ENCODE measurements at places on chromosomes 12 and 14.

DNA sequence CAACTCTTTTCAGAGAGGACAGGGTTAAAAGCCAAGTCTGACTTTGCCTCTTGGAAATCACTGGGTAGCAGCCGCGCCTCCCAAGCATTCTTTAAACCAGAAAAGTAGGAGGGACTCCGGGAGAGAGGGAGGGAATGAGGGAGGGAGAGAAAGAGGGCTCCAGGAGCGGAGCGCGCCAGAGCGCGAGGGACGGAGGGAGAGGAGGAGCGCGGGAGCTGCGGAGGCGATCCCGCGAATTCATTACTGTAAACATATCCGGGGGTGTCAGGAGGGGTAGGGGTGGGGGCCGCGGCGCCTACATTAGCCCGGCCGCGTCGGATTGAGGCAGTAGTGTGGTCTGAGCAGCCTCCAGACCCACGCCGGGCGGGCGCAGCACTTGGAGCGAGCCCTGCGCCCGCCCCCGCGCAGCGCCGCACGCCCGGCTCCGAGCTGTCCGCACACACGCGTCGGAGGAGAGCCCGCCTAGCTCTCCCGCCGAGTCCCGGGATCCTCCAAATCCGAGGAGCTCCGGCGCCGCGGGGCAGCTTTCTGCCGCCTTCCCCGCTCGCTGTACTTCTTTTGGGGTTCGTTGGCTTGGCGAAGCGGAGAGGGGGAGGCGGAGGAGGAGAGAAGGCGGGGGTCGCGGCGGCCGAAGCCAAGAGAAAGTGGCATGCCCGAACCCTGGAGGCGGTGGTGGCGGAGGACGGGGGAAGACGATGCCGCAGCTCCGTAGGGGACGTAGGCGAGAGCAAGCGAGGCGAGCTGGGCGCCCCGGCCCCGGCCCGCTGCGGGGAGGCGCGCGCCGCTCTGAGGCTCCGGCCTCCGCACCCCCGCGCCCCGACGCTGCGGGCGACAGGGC is 3.3 kb downstream of the FLRT2 start:
- no peak for DNase-seq

DNA sequence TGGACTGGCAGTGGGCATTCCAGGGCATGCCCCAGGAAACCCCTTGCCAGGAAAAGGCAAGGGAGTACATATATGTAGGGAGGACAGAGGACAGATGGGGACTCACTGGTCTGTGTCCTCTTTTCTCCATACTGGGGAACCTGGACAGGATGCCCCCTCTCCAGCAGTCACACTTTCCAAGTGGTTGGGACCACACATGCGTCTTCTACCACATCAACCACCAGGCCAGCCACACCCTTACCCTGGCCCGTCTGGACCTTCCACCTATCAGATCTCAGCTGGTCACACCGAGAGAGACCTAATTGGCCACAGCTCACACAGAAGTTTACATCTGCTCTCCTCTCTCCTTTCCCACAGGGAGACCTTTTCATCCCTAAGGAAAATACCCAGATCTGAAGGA is 8.3 kb downstream of the ANKRD33 start:
- DNase-seq, result no peak

DNA sequence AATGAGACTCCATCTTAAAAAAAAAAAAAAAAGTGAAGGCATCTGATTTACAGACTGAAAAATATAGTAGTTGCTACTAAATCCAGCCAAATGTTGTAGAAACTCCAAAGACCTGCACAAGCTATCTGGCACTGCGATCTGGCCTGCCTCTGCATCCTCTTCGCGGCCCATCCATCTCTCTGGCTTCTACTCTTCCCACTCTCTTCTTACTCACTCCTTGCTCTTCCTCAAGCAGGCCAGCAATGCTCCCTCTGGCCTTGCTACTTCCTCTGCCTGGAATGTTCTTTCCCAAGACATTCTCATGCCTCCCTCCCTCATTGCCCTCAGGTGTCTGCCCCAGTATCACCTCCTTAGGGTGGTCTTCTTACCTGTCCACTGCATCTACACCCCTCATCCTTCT is 9.7 kb upstream of the CRY1 start:
- DNase-seq, result no peak

DNA sequence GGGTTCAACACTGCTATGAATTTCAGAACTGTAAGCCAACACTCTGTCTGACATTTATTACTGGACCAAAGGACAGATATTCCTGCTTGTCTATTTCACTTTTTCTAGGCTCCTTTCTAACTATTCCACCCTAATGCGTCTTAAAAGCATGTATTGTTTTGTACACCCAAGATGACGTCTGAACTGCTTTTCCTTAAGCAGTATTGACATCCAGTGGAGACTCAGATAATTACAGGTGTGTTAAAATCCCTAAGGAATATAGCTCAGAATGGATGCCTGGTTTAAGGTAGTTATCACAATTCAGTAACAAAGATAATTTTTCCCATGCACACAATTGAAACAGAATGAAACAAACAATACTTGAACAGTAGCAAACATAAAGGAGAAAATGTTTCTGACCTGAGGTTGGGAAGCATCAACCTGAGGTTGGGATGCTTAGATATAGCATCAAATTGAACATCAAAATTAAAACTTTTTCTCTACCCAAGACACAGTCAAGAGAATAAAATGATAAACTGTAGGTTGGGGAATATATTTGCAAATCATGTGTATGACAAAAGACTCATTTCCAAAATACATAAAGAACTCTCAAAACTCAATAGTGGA is 93.7 kb upstream of the PTPRR start:
- DNase-seq, result no peak

GRCh38 chr12:44848703-44849085 is 27.4 kb downstream of the NELL2 start:
- DNase-seq, result no peak

- DNase-seq, result no peak
Measured at GRCh38 chr12:121417847-121418246, 17.9 kb downstream of the RNF34 start.

DNA sequence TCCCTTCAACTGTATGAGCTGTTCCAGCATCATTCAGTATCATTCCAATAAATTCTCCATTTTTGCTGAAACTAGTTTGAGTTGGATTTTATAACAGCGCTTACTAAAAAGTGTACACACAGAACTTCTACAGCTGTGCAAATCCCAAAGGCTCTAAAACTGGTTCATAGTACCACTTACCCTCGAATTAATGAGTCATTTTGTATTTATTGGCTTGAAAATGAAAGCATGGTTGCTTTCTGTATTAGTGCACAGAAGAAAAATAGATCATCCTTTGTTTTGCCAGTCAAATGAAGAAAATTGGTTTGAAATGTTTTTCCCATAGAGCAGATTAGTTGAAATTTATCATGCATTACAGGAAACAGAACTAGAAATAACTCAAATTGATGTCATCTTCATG is 268.3 kb upstream of the CPNE8 start:
- no peak for DNase-seq

DNA sequence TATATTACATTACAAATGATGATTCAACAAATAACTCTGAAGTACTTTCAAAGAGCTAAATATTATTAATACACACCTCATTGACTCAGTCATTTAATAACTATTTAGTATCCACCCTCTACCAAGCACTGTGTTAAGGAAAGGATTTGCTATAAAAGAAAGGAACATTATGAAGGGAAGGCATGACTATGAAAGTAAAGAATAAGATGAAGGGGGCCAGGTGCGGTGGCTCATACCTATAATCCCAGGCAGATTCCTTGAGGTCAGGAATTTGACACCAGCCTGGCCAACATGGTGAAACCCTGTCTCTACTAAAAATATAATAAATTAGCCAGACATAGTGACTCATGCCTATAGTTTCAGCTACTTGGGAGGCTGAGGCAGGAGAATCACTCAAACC is 107.9 kb downstream of the PLCZ1 start:
- DNase-seq, result no peak

DNA sequence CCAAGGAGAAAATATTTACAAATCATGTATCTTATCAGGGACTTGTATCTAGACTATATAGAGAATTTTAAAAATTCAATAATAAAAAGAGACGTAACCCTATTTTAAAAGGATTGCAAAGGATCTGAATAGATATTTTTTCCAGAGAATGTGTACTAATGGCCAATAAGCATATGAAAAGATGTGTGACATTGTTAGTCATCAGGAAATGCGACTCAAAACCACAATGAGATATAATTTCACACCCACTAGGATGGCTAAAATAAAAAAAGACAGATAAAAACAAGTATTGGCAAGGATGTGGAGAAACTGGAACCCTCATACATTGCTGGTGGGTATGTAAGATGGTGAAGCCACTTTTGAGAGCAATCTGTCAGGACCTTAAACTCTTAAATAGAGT is 141.9 kb upstream of the BMP4 start:
- DNase-seq, result no peak

DNA sequence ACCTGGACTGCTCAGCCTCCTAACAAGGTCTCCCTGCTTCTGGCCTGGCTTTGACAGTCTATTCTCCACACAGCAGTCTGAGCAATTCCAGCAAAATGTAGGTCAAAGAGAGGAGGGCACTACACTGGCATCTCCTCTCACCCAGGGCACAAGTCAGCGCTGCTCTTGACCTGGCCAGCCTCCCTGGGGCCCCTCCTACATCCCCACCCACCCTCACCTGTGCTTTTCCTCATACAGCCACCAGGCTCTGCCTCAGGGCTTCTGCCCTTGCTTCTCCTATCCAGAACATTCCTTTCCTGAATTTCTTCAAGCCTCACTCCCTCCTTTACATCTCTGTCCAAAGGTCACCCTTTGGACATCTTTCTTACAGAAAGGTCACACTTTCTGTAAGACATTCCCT is 33.7 kb downstream of the GALNT4 start:
- DNase-seq, result no peak

DNA sequence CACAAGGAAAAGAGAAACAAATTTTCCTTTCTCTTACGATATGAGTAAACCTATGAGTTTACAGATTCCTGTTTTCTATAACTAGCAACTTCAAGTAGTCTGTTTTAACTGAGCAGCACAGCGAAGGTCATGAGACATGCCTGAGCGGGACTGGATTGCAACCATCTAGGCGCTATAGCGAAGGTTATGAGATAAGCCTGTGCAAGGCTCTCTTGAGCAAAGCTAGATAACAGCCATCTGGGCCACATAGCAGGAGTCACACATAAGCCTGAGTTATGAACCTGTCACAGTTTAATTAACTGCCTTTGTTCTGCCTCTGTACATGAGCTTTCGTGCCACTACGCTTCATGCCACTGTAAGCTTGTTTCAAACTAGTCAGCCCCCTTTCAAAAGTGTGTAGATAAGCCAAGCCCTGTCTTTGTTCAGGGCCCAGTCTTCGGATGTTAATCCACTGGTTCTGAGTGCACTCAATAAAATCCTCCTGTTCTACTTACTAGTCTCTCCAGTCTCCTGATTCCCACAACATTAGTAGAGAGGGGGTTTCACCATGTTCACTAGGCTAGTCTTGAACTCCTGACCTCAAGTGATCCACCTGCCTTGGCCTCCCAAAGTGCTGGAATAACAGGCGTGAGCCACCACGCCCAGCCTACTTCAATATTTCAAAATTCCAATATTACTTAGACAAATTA is 47.1 kb downstream of the SEC23A start:
- DNase-seq, result no peak

DNA sequence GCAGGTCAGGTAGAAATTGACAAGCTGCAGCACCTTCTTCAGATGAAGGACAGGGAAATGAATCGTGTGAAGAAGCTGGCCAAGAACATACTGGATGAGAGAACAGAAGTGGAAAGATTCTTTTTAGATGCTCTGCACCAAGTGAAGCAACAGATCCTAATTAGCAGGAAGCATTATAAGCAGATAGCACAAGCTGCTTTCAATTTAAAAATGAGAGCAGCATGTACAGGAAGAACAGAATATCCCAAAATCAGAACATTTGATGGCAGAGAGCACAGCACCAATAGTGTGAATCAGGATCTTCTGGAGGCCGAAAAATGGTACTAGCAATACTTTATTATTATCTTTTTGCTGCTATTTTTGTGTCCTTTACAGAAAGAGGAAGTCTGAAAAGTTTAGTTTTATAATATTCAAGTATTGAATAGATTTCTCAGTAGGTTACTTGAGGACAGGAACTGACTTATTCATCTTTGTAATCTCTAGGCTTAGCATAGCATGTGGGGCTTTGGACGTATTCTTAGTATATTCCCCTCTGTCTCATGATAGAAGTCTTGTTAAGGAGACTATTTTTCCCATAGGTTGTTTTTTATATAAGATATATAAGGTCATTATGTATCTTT is 30.8 kb downstream of the BBOF1 start:
- no peak for DNase-seq

- DNase-seq, result peak; percentile 70
Measured at GRCh38 chr12:121797937-121798786, 4.7 kb upstream of the RHOF start.
